AG04449 (cell line): ENCODE measurements at places on chromosomes 5 and 9.

GRCh38 chr5:103706939-103707682, 144.5 kb upstream of the NUDT12 start:
- no peak for DNase-seq

DNA sequence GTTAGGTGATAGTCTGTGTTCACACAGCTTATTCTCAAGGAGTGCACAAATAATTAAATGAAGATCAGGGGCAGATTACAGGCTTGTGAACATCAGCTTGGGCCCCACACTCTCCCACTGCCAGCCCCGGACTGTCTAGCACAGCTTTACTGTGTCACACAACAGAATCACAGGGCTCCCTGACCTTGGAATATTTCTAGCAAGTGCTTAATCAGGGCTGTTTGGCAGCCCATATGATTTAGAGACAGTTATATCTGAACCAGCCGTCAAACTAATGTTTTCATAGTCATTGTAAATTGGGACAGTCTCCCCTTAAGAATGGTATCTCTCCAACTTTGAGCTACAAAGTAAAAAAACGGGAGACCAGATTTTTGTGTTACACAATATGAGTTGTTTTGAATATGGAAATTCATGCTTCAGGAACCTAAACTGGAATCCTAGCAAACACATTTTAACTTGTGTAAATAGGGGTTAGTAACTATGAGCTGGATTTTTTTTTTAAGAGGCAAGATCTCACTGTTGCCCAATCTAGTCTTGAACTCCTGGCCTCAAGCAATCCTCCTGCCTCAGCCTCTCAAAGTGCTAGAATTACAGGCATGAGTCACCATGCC, 517.6 kb downstream of the BNC2 start:
- no peak for DNase-seq

DNA sequence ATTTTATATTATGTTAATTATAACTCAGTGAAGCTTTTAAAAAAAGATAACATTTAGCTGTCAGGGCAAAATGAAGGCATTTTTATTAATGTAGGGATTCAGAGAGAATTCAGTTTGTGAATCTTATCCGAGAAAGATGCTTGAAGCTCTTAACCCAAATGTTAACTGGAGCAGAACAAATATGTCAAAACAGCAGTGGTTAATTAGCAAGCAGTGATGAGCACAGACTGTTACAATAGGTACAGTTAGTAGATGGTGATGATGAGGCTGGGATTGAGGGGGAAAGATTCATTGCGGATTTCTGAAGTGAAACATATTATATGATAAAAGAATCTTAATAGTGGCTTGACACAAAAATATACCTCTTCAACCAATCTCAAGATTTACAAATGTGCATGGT, 356.7 kb downstream of the DIRAS2 start:
- no peak for DNase-seq

- no peak for DNase-seq
Observed at GRCh38 chr5:89043676-89044075, 160.7 kb upstream of the MEF2C start.

GRCh38 chr5:123708074-123708806, 196.3 kb downstream of the CSNK1G3 start:
- peak; percentile 90 for DNase-seq

GRCh38 chr5:67245259-67245846, 48.8 kb upstream of the CD180 start:
- no peak for DNase-seq

DNA sequence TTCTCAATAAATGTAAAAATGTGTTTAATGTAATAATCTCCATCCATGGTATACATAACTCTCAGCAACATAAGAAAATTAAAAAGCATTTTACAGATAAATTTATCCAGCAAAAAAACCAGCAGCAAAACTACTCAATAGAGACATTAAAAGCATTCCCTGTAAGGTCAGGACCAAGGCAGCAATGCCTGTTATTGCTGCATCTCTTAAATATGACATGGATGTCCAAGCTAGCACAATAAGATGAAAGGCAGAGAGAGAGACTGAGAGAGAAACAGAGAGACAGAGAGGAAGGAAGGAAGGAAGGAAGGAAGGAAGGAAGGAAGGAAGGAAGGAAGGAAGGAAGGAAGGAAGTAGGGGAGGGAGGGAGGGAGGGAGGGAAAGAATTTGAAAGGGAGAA, 289.0 kb upstream of the PAPPA start:
- no peak for DNase-seq

GRCh38 chr9:118330191-118330986, 626.2 kb downstream of the TLR4 start:
- no peak for DNase-seq

- DNase-seq: no peak
Observed at GRCh38 chr5:136563489-136563888, 198.1 kb upstream of the TRPC7 start.

DNA sequence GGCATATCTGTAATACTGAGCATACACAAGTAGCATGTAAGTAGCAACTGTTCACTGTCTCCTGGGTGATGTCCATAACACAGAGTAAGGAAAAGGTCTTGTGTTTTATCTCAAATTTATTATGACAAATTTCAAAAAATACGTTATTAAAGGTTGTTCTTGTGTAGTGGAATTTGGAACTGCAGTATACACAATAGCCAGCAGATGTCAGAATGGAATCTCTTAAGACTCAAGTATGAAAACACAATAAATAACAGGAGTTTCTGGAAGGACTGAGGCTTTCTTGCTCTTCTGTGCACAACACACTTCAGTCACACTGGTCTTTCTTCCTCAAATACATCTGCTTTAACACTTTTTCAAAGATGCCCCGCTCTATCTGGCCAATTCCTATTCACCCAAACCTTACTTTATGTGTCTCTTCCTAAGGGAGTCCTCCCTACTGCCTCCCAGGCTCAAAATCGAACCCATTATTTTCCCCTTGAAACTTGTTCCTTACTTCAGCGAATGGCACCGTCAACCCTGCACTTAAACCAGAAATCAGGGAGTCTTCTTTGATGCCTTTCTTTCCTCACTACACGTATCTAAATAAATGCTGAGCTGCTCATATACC, 6.5 kb upstream of the FBXO10 start:
- DNase-seq: peak; percentile 42

GRCh38 chr5:111722140-111722539, 34.9 kb downstream of the NREP start:
- no peak for DNase-seq

DNA sequence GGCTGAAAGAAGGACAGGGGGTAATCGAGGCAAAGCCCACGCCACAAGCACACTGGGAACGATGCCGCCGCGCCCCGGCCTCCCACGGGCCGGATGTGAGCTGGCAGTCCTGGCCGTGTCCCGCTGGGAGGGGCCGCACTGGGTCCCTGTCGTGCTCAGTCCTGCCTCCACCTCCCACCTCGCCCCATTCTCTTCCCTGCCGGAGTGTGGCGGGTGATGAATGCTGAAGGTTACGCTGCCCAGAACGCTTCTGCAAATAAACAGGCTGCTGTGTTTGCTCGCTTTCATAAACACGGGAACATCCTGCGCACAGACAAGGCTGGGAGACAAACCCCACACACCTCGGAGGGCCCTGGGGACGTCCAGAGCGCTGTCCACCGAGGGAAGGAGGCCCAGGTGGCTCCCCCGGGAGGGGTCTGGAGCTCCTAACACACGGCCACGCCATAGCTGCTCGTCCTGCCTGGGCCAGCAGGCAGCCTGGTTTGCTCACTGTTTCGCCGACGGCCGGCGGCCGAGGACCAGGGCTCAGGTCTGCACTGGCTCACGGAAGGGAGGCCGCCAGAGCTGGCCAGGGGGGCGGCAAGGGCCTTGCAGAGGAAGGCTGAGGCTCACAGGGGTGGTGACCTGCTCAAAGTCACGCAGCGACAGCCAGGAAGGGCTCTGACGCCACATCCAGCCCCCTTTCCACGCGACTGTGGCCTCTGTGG, 2.3 kb downstream of the DNLZ start:
- DNase-seq: no peak

DNA sequence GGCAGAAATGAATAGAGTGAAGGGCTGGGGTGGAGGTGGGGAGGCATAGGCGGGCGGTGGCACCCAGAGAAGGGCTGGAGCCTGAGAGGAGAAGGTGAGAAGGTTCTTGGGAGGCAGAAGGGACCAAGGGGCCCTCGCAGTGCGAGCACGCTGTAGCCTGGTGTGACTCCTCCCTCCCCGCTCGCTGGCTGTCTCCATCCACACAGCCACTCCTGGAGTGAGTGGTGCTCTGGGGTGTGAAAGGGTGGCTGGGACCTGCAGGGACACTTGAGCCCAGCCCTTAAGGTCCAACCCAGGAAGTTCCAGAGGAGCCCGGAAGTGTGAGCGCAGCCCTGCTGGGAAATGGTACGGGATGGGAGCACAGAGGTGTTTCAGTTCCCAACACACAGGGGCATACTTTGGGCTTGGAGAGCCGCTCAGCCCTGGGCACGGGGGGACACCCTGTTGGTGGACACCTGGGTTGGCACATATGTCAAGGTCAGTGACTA, 9.3 kb upstream of the SCGB3A1 start:
- DNase-seq: no peak

GRCh38 chr9:136232969-136233368, 12.6 kb downstream of the QSOX2 start:
- no peak for DNase-seq

- DNase-seq: no peak
Observed at GRCh38 chr5:16797951-16798350, 138.1 kb downstream of the MYO10 start.

- DNase-seq: peak; percentile 54
Observed at GRCh38 chr9:97714435-97714834, 17.3 kb upstream of the XPA start.

DNA sequence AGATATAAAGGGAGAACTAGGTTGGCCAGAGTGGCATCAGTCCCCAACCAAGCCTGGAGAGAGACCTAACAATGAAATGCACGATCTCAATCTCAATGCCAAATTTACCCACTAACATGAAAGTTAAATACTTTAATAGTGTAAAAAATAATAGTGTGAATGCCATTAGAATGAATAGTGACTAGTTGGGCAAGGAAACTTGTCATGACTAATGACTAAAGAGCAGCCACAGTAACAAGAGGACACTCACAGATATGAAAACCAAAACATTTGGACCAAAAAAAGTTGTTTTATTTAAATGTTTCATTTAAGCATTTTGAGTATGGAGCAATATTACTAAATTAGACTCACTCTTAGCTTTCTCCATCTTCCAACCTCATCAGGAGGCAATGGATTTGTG, 1853.8 kb downstream of the EFNA5 start:
- no peak for DNase-seq

- DNase-seq: no peak
Observed at GRCh38 chr9:33108472-33108871, 32.0 kb upstream of the SMU1 start.

DNA sequence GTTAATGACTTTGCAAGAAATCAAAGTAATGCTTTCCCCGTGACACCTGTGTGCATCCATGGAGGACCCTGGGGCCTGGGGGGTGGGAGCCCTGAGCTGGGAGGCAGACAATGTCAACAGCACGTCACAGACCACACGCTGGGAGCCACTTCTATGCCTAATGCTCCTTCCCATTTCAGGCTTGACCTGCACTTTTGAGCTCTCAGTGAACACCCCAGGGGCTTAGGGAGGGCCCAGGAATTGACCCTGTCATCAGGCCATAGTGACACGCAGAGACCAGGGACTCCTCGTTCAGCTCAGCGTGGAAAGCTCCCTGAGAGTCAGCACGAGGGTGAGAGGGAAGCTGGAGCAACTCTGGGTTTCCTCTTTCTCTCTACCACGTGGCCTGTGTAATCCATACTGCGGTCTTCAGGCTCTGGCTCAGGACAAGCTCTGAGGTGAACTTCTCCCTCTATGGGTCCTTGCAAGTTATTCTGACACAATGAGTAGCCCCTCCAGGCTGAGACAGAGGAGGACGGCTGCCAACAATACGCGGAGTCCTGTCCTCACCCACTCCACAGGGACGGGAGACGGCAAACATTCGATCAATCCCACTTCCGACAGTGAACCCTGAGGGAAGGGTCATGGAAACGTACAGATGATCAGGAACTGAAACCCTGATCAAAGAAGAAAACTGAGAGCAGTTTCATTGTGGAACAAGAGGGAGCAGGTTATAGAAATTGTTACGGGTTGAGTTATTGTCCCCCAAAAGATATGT, 130.8 kb upstream of the IRX4 start:
- DNase-seq: no peak

GRCh38 chr9:78304357-78304756, 7.4 kb downstream of the PSAT1 start:
- DNase-seq: no peak

DNA sequence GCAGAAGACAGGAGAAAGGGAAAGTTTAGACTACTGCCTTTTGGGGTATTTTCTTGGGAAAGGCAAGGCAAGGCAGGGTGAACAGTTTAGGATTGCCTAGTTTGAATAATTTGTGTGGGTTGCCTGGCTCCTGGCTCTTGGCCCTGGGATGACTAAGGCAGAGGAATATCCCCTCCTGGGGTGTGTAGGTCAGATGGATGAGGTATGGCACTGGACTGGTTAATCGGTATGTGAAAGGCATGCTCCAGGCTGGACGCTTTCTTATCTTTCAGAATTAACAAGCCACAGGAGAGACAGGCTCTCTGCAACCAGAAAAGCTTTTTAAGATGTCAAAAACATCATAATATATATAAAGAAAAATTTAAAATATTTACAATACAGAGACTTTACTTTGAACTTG, 58.6 kb downstream of the STARD4 start:
- DNase-seq: no peak

- no peak for DNase-seq
Observed at GRCh38 chr5:34488984-34489383, 167.1 kb upstream of the RAI14 start.

GRCh38 chr9:80836013-80836412, 853.3 kb downstream of the TLE1 start:
- no peak for DNase-seq

DNA sequence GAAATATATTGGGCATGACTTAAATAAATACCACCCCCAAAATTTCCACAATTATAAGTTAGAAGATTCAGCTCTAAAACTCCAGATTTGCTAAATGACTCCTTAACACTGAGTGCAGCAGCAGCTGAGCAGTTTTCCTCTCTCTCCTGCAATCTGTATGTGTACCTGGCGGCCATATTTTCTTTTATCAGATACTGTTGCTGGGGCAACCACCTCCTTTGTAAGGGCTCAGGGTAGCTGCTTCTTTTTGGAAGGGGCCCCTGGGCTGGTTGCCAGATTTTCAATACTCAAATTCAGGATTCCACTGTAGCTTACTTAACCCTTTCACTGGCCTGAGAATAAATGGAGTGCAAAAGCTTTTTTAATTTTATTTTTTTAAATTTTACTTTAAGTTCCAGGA, 197.0 kb downstream of the TAF11L14 start:
- no peak for DNase-seq

- no peak for DNase-seq
Observed at GRCh38 chr5:120765189-120765588, 301.1 kb downstream of the PRR16 start.

DNA sequence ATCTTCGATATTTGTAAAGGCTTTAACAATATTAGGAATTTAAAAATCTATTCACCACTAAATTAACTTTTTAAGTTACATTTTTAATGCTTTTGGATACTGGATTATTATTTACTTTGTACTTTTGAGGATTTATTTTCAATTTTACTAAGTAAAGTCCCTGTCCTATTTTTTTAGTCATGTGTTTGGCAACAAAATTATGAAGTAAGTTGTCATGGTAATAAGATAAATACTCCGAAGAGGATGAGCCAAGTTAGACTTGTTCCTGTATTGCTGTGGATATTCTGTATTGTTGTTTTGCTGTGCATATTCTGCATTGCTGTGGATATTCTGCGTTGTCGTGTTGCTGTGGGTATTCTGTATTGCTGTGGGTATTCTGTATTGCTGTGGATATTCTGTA, 210.1 kb downstream of the MTRR start:
- no peak for DNase-seq

- DNase-seq: peak; percentile 88
Observed at GRCh38 chr5:399296-400281, 43.4 kb upstream of the EXOC3 start.
